ENCODE measurements at places on chromosomes 1 and 21.
A peak's percentile ranks its signal among the peaks of the same experiment; 100 is the strongest.

- DNase-seq: no peak
Measured at GRCh38 chr21:31879911-31880310, 7.1 kb downstream of the HUNK start.

DNA sequence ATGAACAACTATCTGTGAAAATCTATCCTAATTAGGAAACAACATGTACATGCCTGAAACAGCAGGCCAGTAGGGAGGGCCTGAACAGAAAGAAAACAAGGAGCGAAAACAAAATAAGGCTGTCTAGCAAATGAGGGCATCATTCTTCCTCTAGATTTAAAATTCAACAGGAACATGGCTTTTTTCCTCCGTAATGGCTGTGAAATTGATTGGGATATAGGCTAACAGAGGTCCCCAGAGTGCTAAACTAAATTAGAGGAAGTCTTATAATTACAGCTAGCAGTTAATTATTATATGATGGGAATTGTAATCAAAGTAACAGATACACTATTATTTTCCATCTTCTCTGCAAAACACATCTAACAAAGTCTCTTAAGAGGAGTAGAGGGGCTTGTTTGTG is 51.7 kb upstream of the TIAM1 start:
- no peak for DNase-seq

DNA sequence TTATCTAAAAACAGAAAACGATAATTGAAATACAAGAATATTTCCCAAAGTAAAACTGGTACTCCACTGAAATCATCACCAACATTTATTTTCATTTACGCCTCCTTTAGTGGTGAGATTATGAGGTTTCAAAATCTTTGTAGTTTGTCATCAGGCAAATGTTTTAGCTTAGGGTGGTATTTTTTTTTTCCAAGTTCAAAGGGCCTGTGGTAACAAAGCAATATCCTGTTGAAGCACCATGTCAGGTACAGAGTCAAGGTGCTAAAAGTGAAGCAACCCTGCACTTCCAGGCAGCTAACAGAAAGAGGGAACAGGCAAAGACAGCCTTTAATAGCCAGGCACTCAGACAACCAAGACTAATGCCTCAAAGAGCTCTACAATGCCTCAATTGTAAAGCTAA is 89.2 kb downstream of the JAK1 start:
- DNase-seq: no peak

GRCh38 chr1:31335007-31335406 is 37.9 kb downstream of the FABP3 start:
- peak; percentile 58 for DNase-seq

DNA sequence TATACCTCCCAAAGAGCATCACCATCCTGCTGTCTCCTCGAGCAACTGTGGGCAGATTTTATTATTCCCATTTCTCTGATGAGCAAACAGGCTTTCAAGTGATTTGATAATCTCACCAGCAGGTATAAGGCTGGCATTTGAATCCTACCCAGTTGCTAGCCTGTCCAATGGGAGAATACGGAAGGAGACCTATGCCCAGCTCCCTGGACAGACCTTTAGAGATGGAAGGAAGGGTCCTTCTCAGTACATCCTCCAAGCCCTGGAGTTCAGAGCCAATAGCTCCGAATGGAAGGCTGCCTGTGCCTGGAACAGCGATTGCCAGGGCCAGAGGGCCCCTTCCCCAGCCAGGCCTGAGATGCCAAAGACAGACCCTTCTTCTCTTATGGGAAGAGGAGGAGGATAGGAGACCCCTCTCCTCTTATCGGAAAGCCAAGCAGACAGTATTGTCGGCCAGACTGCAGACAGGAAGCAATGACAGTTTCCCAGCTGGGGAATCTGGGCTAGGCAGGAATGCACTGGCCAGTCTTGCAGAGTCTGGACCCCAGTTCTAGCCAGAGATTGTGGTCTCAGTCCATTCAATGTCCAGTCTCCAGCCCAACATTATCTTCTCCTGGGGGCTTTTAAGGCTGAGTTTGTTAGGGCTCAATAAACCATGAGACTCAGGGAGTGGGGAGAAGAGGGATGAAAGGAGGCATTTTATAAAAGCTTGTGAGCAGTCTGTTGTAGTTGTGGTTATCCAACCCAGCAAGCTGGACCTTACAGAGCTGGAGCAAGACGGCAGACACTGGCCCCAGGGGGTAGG is 2.0 kb downstream of the IFFO2 start:
- no peak for DNase-seq

GRCh38 chr1:112549590-112549989 is 40.8 kb downstream of the WNT2B start:
- DNase-seq: no peak

GRCh38 chr1:147241934-147242448 is 493 bp upstream of the CHD1L start:
- no peak for DNase-seq

DNA sequence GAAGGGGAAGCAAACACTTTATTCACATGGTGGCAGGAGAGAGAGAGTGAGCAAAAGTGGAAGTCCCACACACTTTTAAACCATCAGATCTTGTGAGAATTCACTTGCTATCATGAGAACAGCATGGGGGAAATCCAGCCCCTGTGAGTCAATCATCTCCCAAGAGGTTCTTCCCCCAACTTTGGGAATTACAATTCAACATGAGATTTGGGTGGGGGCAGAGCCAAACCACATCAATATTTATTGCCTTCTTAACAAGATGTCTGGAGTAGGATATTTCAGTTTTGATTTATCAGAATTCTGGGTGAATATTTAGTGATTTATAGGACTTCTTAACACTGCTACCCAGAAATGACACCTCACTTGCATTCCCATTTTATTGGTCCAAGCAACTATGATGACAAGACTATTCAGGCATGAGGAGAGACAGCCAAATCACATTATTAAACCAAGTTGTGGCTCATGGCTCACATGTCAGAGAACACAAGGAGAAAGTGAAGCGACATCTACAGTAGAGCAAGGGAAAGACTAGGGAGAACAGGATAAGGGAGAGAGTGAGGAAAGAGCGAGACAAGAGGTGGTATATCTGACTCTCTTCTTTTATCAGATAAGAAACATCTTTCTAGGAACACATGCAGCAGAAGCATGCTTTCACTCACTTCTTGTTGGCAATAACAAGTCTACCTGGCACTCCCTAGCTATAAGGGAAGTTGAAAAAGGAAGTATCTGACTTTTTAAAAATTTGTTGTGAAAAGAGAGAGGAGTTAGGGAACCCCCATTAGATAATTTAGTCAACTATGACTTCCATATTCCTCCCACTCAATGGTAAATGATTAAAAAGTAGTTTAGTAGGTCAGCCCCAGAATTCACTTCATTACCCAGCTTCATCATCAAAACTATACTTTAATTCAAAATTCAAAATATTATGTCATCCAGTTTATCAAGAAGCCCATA is 36.6 kb upstream of the PTPRC start:
- DNase-seq: no peak

DNA sequence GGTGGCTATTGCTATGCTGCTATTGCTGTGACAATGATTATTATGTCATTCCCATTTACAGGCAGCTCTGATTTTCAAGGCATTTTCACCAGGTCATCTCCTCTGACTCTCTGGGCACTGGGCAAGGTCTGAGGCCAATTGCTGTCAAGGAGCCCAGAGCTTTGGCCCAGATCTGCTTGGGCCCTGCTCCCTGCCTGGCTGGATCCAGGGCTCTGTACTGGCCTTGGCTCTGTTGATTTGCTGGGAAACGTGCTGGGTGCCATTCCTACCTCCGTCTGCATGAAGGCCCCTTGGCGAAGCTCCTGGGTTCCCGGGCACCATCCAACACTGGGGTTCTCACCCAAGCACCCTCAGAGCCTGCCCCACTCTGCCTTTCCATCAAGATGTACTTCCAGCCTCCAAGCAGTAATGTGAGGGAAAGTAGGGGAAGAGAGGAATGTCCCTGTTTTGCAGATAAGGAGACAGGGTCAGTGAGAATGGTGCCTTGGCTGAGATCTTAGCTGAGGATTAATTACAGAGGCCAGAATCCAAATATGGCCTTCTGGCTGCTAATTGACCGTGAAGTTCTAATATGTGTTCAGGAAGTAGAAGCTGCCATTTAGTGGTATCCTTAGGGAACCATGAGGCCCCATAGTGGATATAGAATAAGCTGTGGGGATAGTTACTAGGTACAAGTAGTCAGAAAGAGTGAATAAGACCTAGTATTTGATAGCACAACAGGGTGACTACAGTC is 63.9 kb downstream of the HTR6 start:
- DNase-seq: no peak

- no peak for DNase-seq
Measured at GRCh38 chr1:176568185-176568584, 105.2 kb downstream of the PAPPA2 start.

GRCh38 chr1:202112859-202113689 is 9.6 kb upstream of the GPR37L1 start:
- no peak for DNase-seq

DNA sequence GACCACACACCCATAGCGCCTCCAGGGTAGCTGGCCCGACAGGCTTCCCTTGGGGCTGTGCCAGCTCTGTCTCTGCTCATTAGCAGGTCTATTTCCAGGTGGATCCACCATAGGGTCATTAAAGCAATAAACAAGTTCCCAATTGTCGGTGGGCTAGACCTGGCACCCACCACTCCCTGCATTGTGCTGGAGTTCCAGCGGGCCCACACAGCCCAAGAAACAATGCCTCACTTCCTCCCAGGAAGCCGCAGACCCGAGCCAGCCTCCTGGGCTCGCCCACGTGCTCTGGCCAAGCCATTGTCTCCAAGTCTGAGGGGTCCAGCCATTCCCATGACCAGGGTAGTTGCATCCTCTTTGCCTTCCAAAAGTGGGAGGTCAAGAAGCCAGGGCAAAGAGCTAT is 27.5 kb upstream of the SOX13 start:
- DNase-seq: no peak

GRCh38 chr1:221442056-221442455 is 299.8 kb downstream of the DUSP10 start:
- DNase-seq: no peak

DNA sequence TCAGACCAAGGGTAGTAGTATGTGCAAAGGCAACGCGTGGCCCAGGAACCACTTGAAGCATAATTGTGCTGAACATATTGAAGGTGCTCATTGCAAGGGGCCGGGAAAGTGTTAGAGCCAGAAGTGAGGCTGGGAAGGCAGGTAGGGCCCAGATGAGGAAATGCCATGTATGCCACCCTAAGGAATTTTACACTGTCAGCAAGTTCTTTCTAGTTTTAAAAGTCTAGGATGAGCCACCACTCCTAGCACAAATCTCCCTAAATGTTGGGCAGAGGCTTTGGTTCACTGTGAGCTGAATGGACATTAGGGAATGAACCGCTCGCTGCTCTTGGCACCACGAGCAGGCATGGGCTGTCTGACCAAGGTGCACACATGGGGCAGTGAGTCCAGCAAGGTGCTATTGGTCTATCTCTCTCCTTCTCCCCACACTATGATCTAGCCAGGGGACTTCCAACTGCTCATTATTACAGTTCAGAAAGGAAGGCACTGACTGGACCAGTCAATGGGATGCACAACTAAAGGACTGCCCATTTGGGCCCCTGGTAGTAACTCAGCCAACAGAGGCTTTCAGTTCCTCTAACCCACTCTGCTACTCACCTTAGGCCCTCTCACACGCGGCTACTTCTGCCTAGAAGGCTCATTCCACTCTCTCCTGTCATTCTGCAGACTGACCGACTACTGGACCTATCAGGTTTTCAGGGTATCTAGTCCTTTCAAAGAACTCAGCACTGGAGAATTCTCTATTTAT is 2.0 kb downstream of the KANK4 start:
- no peak for DNase-seq

DNA sequence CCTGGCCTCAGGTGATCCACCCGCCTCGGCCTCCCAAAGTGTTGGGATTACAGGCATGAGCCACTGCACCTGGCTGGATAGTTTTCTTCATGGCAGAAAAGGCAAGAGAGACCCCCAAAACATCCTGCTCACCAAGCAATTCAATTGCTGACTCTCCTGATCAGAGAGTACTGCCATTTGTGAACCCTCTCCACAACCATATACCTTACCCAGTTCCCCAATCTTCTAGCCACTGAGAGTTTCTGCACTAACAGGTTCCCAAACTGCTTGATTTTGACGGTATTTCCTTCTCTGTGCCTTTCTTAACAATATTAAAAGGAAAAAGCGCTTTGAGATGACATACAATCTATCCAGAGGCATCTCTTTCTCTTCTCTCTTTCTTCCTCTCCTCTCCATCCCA is 39.9 kb upstream of the MUTYH start:
- no peak for DNase-seq

DNA sequence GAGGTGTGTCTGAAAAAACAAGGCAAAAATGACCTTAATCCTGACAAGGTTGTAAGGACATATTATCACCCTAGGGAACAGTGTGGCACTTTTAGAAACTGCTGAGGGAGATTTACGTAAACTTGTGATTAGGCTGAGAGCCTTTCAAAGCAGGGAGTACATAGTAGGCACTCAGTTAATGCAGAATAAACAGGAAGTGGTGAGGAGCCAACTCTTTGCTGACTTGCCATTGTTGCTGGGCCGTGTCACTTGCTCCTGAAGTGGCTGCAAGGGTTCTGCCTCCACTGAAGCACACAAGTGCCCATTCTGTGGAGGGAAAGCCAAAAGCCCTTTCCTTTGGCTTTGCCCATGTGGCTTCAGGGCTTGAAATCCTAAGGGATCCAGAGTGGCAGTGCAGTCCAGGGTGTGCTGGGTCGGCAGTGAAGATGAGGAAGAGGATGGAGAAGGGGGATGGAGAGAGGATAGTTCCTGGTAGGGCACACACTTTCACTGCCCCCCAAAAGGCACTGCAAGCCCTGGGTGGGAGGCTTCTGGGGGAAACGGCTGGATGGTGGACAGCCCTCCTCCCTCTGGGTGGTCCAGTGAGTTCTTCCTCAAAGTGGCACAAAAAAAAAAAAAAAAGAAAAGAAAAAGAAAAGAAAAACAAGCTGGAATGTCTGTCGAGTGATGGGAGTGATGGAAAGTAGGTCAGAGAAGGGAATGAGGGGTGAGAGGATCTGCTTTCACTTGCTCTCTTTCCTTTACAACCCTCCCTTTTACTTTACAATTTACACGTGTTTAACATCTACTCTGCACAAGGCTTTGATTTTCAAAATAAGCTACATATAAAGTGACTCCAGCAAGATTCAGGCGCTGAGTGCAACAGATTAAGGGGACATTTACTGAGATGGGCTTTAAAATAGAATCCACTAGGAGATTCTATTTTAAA is 13.7 kb upstream of the RHEX start:
- DNase-seq: no peak

GRCh38 chr1:180502361-180503279 is at the start of gene ACBD6:
Gene ACBD6, minus strand, starts transcription at chr1:180502577. Its CDS starts 311 bp downstream, at chr1:180502266.
- peak; percentile 47 for DNase-seq

DNA sequence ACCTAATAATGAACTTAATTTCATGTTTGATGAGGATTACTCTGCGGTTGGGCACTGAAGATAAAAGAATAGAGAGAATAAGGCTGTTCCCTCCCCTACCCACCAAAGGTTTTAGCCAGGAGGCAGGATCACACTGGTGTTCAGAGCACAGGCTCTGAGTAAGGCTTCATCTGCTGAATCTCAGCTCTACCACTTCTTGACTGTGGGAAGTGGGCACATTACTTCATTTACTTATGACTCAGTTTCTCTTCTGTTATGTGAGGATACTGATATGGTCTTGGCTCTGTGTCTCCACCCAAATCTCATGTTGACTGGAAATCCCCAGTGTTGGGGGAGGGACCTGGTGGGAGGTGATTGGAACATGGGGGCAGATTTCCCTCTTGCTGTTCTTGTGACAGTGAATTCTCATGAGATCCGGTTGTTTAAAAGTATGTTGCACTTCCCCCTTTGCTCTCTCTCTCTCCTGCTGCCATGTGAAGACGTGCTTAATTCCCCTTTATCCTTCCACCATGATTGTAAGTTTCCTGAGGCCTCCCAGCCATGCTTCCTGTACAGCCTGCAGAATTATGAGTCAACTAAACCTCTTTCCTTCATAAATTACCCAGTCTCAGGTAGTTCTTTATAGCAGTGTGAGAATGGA is 79.7 kb downstream of the SMYD2 start:
- no peak for DNase-seq

GRCh38 chr21:26965907-26966581 is 844 bp downstream of the ADAMTS5 start:
- no peak for DNase-seq
